ENCODE measurements at places on chromosomes 16 and 17.

DNA sequence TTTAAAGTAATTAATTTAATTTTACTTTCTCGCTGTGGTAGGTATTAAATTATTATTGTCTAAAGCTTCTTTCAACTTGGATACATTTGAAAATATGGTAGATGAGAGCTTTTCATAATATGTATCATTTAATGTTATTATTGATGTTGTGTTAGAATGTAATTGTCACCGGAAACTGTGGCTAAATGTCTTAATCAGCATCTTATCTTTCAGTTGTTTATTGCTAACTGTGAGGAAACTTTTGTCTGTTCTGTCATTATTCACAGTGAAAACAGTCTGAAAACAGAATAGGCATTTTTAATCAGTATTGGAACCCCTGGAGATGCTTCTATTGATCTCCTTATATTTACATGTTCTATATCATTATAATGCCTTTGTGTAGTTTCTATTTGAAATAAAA is 120.7 kb downstream of the STXBP4 start:
- DNase-seq: no peak

DNA sequence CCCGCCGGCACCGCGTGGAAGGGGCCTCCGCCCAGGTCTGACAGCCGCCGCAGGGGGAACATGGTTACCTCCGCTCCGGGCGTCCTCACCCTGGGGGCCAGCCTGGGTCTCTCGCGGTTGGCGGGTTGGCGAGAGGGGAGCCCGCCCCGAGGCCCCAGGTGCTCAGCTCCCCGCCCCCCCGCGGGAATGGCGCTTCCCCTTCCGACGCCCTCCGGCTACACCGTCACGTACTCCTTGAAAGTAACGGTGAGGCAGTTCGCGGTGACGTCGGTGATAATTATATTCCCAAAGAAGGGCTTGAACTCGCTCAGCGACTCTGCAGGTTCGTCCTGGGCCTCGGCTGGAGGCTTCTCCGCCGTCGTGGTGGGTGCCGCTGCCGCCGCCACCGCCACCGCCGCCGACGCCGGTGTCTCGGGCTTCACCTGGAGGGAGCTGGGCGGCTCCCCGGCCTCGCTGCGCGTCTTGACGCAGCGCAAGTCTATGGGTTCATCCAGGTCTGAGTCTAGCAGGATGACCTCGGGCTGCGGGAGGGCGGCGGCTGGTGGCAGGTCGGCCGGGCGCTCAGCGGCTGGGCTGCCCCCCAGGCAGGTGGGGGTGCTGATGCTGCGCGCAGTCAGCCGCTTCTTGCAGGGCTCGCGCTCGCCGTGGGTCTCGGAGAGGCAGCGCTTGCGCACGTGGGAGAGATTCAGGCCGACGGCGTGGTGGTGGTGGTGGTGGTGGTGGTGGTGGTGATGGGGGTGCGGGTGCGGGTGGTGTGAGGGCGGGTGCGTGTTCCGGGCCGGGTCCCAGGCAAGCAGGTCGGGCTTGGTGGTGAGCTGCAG is 5.3 kb downstream of the CBX4 start:
- DNase-seq: no peak

DNA sequence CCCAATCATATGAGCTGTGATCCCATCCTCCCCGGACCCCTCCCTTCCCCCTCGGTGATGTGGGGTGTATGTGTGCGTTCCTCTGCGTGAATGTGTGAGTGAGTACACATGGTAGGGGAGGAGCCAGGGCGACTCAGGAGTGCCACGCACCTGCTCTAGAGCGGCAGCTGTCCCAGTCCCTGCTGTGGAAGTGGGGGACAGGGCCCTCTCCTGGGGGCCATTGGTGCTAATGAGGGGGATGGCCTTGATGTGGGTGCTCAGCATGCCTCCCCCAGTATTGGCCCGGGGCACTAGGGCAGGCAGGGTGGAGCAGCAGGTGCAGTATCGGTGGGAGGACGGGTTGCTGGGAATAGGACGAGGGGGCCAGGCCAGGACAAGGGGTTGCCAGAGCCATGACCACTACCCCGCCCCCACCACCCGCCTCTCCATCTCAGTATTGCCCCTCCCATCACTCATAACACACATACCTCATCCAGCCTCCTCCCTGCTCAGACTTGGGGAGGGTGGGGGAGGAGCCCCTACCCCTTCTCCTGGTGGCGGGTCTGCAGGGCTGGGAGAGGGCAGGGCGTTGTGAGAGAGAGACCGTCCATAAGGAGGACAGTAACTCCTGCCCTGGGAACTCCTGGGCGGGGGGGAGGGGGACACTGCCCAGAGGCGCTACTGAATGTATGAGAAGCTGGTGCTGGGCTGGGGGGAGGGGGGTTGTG is 8.5 kb downstream of the NR1D1 start:
- no peak for DNase-seq

DNA sequence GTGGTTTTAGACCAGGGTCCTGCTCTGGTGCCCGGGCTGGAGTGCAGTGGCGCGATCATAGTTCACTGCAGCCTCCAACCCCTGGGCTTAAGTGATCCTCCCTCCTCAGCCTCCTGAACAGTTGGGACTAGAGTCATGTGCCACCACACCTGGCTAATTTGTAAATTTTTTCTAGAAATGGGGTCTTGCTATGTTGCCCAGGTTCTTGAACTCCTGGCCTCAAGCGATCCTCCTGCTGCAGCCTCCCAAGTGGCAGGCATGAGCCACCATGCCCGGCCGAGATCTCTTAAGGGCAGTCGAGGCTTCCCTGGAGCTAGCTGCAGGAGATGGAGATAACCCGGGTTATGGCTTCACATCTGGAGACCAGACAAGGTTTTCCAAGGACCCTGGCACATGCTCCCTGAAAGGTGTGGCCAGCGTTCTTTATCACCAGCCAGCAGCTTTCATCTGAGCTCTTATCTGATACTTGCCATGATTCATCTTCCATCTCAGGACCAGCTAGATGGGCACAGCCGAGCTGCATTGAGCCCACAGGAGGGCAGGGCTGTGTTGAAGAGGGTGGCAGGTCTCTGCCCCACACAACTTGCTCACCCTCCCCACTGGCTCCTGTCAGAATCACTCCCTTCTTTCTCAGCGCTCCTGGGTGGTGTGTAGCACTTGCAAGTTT is 28.6 kb downstream of the SCNN1B start:
- no peak for DNase-seq

GRCh38 chr17:28178800-28179199 is 136.3 kb downstream of the NLK start:
- no peak for DNase-seq

DNA sequence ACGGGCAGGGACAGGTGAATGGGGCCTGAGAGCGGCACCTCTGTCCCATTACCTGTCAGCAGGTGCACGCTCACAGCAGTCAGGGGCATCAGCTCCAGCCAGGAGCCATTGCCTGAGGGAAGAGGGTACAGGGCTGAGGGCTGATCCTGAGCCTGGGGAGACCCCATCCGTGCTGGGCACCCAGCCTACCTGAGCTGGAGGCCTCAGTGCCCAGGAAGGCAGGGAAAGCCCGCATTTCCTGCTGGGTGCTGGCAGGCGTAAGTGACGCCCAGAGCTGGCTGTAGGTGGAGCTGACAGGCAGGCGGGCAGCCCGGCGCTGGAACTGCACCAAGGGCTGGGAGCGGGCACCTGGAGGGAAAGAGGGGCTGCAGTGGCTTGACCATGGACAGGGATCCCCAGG is 7.4 kb downstream of the FAM171A2 start:
- no peak for DNase-seq

DNA sequence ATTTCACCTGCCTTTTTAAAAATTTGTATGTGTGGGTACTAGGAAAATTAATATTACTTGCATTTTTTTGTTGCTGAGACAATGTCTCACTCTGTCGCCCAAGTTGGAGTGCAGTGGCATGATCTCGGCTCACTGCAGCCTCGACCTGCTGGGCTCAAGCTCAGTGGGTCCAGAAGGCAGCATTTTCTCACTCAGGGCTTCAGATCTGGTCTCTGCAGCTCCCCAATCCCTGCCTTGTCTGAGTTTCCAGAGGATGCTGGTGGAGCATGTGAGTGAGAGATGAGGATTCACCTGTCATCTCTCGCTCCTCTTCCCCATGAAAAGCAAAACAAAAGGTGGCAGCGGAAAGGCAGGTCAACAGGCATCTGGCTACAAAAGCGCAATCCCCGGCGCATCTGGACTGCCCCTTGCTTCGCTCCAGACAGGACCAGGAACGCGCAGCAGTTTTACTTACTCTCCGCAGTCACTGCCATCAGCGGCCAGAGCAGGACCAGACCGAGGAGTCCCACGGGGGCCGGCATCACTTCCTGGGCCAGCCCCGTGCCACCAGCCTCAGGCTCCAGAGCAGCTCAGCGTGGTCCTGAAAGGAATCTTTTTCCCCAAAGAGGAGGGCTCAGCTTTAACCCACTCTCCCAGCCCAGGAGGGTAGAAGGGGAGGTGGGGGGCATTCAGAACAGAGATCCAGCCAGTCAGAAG is 59.9 kb downstream of the LITAF start:
- no peak for DNase-seq

DNA sequence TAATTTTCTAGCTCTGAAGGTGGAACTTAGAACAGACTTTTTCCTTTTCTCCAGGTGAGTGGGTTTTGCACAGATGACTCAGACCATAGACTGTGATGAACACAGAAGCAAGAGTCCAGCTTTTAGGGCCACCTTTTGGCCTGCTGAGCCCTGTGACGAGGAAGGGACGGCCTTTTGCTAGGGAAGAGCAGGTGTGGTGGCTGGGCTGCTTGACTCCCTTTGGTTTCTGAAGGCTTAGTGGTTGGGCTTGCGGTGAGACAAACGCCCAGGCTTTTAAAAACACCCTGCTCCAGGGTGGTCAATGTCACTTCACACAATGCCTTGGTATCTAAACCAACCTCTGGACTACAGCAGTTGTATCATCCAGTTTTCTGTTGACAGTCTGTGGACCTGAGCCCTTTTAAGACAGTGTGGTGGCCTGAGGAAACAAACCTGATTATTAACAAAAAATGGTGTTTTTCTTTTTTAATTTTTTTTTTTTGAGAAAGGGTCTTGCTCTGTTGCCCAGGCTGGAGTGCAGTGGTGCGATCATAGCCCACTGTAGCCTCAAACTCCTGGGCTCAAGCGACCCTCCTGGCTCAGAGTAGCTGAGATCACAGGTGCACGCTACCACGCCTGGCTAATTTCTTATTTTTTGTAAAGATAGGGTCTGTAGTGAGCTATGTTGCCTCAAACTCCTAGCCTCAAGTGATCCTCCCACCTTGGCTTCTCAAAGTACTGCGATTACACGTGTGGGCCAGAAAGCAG is 134.0 kb downstream of the SNX29 start:
- no peak for DNase-seq

GRCh38 chr16:83365166-83365565 is 442.6 kb upstream of the HSBP1 start:
- no peak for DNase-seq

DNA sequence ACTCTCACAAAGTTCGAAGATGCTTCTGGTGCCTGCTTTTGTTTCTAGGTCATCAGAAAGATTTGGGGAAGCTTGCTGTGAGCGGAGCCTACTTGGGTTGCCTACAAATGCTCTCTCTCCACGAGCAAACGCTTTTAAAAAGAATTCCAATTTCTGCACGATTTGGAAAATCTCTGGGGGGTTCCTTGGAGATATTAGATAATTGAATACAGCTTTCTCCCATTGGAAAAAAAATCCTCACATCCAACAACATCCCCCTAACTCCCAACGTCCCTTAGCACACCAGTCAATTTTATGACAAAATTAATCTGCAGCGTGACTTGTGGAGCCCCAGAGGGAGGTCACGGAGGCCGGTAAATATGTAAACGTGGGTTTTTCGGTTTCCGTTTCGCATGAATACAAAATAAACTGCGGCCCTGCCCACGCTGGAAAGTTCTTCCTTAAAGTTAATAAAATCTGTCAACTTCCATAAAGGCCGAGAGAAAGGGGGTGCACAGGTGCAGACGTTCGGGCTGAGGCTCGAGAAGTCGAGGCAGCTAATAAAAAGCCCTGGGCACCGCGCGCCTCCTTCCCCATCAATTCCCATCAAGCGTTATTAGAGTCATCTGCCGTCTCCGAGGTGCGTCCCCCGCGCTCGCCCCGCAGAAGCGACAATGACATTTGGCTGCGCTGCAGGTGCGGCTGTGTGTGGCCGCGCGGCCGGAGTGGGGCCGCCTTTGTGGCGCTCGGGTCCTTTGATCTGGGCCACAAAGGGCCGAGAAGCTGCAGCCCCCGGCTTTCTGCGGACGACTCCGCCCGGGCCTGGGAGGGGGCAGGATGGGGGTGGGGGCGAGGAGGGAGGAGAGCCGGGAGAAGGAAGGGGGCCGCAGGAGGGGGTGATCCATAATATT is 37.6 kb downstream of the SALL1 start:
- DNase-seq: no peak

DNA sequence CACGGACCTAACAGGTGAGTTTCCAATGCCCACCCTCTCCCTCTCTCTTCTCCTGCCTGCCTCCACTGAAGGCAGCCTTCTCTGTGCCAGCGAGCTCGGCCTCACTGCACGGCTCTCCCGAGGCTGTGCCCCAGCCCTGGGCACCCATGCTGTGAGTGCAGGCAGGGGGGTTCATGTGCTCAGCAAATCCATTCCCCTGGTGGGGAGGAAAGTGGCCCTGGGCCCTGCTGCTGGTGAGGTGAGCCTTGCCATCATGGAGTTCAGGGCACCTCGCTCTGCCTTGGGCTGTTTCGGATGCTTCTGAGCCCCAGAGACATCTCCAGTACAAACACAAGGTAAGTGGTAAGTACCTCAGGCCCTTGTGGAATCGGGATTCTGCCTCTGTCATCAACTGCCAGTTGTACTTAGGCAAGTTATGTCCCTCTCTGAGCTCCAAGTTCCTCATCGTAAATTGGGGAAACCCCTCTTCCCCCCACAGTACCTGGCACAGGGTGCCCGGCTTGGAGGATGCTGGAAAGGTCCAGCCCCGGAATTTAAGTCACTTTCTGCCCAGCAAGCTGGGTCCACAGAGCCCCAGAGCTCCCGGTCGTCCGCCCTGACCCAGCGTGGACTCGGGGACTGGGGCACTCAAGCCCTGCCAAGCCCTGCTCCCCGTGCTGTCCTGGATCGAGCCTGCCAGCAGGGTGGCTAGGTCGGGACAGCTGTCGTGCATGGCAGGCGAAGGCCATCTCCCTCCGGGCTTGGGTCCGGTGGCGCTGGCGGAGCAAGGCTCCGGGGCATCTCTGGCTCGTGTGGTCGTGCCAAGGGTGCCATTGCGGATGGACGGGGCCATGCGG is 684 bp upstream of the NUDT16L1 start:
- DNase-seq: no peak

DNA sequence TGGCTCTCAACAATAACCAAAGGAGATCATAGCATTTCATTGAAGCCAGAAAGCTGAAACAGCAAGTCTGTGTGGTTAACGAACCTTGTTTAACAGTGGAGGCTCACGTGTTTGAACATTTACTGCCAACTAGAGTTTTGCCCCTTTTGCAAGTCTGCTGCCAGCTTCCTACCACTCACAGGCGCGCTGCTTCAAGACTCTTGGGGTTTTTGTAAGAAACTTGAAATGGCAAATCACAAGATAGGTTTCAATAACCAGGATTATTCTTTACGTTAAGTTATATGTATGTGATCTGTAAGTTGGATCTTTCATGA is 1.2 kb downstream of the SNTB2 start:
- no peak for DNase-seq

- no peak for DNase-seq
Observed at GRCh38 chr16:24609740-24610415, 70.5 kb downstream of the RBBP6 start.

GRCh38 chr17:30933966-30934365 is 12.2 kb downstream of the ADAP2 start:
- no peak for DNase-seq
